ENCODE measurements at places on chromosomes 2 and 18.

- DNase-seq = no peak
Observed at GRCh38 chr2:10373931-10374330, 71.2 kb downstream of the HPCAL1 start.

DNA sequence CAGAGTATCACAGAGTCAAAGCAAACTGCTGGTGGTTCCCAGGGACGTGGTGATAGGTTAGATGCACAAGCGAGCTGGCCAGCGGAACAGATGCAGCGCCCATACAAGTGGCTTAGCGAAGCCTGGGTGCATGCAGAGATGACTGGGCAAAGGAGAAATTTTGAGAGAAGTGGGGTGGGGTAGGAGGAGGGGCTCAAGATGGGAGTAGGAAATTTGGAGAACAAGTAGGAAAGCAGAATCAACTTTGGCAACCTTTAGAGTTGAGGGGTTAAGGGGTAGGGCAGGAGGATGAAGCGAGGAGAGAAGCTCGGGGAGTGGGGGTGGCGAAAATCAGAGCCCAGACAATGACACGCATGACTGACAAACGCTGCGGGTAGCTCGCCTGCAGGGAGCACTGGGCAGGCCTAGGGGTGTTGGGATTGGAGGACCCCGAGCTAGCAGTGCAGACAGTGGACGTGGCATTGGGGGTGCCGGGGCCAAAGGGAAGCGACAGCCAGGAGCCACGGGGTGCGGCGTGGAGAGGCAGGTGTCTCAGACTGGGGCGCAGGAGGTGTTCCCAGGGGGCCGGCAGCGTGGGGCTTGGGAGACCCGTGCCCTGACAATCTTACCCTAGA lies 431 bp downstream of the FAM98A start:
- peak; percentile 81 for DNase-seq

- no peak for DNase-seq
Observed at GRCh38 chr2:232874677-232875223, 4.7 kb downstream of the SNORC start.

DNA sequence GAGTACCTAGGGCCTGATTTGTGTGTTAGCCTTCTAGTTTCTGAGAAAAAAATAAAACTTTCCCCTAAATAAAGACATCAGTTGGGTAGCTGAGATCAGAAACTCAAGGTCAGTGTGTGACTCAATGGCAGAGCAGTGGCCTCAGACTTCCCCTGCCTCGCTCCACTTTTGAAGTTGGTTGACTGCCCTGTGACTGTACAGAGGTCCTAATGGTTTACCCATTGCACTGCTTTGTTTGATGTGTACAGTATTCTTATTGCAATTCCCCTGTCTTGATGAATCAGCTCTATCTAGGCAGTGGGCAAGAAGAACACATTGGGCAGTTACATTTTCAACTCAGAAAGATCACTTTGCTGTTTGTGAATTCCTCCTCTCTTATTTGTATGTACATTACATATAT lies 315.7 kb downstream of the KCNS3 start:
- no peak for DNase-seq

GRCh38 chr2:126627643-126628042 lies 28.3 kb upstream of the GYPC start:
- DNase-seq = no peak

- peak; percentile 16 for DNase-seq
Observed at GRCh38 chr18:61891271-61891670, 1.5 kb downstream of the RNF152 start.

DNA sequence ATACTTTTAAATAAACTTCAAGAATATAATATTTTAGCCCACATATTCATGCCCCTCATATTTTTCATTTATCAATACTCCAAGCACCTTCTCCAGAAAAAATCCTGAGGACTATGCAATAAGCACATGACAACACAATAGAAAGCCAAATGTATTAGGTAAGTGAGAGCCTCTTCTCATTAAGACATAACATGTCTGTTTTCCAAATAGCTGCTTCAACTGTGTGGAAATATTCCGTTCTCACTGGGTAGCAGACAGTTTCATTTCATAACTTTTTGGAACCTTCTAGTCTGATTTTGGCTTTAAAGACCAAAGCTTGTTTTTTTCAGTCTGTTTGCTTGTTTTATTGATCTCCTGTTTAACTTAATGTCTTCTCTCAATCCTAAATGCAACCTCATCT lies 137.8 kb downstream of the PIK3C3 start:
- DNase-seq = no peak

GRCh38 chr2:25539136-25539535 lies 134.2 kb downstream of the DTNB start:
- peak; percentile 33 for DNase-seq

DNA sequence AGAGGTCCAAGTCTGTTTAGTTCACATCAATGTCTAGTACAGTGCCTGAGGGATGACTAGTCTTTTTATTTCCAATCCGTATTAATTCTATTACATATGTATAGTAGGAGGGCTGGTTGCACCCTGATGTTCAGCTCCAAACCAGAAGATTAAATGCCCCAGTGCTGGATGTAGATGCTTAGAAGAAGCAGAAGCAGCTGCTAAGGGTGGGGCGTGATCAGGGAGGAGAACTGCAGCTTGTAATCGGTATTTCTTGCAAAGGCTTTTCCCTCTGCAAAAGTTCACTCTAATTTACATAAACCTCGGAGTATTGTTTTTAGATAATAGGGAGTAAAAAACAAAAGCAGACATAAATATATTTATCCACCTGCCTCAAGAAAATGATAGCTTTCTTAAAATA lies 145.3 kb upstream of the ITGA4 start:
- no peak for DNase-seq

GRCh38 chr2:201730651-201731285 lies 32.3 kb upstream of the MPP4 start:
- DNase-seq = no peak

DNA sequence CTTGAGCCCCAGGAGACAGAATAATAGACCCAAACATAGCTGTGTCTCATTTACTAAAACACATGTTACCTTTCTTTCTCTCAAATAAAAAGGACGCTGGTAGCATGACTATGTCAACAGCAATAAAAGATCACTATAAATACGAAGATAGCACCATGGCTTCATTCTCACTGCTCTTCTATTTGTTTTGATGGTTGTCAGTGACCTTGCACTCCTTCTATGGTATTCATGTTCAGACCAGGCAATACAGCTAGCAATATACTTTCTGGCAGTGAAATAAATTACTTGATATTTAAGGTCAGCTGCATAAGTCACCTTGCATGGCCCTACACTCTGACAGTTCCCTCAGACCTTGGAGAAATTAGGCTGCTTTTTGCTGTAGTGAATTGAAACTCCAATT lies 263.2 kb upstream of the CDH7 start:
- no peak for DNase-seq

All from GM23248 (cell line).